ENCODE measurements at places on chromosomes 1 and 21.

- DNase-seq, result no peak
Measured at GRCh38 chr21:38355353-38355752, 98.6 kb downstream of the KCNJ15 start.

DNA sequence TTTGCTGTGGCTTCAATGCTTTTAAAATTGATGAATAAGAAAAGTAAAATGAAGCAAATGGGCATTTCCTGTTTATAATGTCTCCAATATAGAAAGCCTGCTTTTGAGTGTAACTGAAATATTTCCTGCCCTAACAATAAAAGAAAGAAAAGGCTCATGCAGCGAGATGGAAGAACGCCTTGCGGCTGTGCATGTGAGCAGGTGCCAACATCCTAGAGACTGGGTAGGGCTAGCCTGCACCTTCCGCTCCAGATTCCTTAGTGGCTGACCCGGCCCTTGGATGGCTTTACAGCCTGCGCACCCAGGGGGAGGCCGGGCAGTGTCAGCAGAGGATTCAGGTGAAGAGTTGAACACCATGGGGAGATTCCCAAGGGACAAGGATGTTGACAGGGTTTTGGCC lies 21.8 kb downstream of the CNIH3 start:
- DNase-seq, result no peak

DNA sequence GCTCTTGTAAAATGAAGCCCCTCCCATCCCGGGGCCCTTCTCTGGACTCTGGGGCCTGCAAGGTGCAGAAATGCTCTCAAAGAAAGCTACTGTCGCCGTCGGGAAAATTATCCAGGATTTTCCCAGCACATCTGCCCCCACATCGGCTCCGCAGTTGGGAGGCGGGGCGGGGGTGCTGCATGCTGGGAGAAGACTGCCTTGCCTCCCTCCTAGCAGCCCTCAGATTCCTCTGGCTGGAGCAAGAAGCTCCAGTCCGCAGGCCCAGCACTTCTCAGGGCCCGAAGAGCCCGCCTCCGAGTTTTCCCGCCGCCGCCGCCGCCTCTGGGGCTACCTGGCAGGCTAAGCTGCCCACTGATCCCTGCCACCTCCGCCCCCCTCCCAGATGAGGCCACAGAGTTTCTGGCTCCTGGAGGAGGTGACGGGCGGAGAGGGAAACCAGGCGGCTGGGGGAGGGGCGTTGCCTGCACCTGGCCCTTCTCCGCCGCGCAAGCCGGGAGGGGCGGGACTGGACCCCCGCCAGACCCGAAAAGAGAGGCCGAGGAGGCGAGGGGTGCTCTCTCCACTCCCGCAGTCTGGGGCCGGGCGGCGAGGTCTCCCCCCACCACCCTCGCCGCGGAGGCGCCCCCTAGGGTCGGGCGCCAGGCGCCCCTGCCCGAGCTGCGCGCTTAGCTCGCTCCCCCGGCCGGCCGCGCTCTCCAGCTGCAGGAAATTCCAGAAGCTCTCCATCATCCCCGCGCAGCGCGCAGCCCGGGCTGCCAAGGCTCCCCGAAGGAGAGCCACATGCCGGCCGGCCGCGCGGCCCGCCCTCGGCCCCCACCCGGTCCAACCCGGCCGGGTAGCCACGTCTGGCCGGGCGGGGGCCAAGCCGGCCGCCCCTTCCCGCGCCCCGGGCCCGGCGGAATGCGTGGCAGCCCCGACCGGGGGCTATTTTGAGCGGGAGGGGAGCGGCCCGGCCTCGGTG lies 28.8 kb downstream of the AHDC1 start:
- no peak for DNase-seq

GRCh38 chr1:64901663-64902062 lies 64.7 kb downstream of the JAK1 start:
- no peak for DNase-seq

- no peak for DNase-seq
Measured at GRCh38 chr1:3333903-3334302, 120.6 kb upstream of the ARHGEF16 start.

GRCh38 chr1:217564833-217565232 lies 66.1 kb downstream of the GPATCH2 start:
- DNase-seq, result no peak
